ENCODE measurements at places on chromosomes 7 and 10.

DNA sequence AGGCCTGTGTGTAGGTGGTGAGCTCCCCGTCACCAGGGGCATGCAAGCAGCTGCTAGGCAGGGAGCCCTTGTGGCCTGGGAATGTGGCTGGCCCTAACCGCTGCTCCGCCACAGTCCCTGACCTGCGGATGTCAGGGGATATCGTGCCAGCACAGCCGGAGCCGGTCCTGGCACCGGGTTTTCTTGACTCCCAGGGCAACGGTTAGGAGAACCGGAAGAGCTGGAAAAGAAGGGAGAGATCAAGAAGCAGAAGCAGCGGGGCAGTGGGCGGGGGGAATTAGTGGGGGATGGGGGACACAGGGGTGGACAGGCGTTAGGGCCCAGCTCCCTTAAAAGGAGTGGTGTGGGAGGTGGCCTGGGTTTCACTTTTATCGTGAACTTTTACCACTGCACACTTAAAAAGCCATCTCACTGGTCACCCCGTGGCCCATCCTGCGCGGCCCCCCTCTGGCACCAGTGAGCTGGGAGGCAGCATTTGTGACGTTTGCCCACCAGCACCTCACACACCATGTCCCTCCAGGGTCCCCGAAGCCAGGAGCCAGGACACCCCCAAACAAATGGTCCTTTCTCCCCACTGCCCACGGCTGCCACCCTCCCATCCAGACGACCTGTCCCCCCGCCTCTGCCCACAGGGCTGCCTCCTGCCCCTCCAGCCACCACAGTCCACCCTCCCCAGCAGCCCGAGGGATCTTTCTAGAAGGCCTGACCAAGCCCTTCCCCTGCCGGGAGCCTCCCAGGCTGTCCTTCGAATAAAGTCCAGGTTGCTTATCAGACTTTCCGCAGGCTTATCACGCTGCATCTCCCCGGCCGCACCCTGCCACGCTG, 1.8 kb upstream of the MICALL2 start:
- DNase-seq: no peak

DNA sequence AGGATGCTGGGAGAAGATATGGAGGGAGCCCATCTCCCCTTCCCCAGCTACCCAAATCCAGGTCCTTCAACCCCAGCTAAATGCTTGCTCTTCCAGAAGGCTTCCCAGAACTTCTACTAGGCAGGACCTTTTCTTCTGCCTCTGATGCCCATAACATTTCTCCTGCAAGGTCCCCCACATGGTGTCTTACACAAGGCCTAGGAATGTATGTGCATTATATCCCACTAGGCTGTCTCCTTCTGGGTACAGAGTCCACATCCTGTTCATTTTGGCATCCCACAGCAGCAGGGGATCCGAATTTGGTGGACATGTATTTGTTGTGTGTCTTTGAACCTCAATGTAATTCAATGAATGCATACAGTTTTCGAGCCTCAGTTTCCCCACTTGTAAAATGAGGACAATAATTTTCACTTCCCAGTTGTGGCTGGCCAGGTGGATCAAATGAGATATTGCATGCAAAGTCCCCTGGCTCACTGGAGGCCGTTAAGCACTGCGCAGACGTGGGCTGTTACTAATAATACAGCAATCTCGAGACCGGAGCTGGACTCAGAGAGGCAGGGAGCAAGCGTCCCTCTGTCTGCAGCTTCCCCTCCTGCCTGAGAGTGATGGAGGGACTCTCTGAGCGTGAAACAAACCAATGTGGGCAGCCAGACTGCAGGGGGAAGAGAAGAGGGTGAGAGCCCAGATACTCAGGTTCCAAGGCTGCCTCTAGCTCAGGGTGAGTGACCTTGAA, 18.6 kb upstream of the YWHAG start:
- DNase-seq: no peak

- DNase-seq: no peak
Observed at GRCh38 chr10:4250587-4250887, 465.5 kb upstream of the KLF6 start.

GRCh38 chr10:94997741-94998174, 59.3 kb downstream of the CYP2C9 start:
- no peak for DNase-seq

DNA sequence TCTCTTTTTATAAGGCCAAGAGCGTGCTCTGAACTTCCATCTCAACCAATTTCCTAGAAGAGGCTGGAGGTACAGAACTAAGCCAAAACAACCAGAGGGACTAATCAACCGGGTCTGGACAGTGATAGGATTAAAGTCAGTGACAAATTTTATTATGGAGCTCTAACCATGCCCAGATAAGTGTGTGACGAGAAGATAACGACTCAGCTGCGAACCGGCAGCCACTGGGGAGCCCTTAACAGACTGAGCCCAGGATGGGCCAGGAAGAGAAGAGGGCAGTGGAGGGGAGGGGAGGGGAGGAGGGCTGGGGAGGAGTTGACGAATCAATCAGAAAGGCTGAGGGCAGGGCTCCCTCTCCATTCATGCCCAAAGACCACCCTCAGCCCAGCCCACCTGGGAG, 119.9 kb downstream of the PLXNA4 start:
- no peak for DNase-seq

GRCh38 chr7:95608359-95609173, 12.2 kb upstream of the PDK4 start:
- DNase-seq: no peak

Data from stimulated activated CD4-positive, alpha-beta T cell treated with anti-CD3 and anti-CD28 coated beads, Interleukin-12 subunit alpha, Interleukin-12 subunit beta, amount 100 ng/mL, for 48 hours (primary cell).